ENCODE measurements at places on chromosomes 3 and 15.

GRCh38 chr3:187267306-187267705 is 24.2 kb downstream of the MASP1 start:
- no peak for DNase-seq

DNA sequence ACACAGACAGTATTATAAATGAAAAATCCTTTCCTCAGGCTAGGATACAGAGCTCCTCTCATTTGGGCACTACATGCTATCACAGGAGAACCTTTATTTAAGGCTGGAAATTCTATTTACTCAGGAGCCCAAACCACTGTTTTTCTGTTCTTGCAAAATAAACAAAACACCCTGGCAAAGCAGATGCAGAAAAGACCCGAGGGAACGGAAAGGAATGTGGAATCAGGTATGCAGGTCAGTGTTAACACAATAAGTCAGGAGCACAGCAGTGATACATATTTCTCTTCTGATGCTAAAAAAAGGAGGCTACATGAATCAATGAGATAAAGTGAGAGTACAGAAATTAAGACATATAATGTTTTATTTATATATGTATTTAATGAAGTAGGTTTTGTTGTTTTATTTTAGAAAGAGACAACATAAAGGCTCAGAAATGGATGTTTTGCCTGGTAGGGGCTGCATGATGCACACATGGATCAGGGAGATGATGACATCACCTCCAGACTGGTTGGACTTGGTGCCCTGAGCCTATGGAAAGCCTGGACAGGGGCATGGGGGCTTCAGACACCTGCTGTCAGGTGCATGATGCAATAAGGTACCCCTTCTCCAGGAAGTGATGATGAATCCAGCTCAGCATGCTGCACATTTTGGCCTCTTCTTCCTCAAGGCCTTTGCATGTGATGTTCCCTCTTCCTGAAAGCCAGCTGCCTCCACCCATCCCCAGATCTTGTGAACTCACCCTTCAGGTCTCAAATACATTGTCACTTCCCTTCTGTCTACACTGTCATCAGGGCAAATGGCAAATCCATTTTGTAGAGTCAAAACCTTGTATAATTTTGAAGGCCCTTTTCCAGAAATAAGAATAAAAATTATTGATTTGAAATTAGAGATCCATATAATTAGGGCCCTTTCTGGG is 19.1 kb upstream of the RBP1 start:
- no peak for DNase-seq

DNA sequence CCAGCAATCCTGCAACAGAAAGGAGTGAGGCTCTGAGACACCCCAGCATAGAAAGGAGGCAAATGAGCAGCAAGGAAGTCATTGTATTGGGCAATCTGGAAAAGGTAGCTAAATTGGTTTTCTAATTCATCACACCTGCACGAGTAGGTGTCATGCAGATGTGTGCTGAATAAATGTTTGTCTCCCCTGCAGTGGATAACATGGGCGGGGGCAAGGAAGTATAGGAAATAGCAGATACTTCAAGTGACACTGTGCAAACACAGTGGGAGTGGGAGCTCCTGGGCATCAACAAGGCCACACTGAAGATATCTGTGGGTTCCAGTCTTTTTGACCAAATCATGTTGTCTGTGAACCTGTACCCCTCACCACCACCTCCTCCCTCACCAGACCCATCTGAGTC is 14.4 kb upstream of the HTR3E start:
- DNase-seq = no peak

- no peak for DNase-seq
These were observed 491.9 kb upstream of the ROBO1 start for GRCh38 chr3:80259736-80260135.

DNA sequence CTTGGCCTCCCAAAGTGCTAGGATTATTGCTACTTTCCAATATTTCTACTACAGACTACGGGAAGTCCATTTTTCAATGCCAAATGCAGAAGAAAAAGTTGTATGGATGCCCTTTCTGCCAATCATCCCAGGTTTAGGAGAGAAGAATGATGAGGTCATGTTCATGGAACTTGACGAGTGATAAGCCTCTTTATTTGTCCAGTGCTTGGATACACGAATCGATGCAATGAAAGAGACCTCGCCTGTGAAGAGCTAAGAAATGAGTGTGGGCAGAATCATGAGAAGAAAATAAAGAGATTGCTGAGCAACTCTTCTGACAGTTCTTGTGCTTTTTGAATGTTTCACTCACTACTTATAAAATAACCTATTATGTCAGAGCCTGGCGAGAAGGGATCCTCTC is 996 bp upstream of the SLC28A1 start:
- DNase-seq = no peak

GRCh38 chr15:69299943-69300588 is 1.4 kb downstream of the PAQR5 start:
- DNase-seq = no peak
